Stimulated activated CD4-positive, alpha-beta T cell treated with anti-CD3 and anti-CD28 coated beads, Interleukin-1b, Interleukin-23, amount 100 ng/mL, for 1 hour (primary cell): ENCODE measurements at places on chromosomes 5 and 9.

DNA sequence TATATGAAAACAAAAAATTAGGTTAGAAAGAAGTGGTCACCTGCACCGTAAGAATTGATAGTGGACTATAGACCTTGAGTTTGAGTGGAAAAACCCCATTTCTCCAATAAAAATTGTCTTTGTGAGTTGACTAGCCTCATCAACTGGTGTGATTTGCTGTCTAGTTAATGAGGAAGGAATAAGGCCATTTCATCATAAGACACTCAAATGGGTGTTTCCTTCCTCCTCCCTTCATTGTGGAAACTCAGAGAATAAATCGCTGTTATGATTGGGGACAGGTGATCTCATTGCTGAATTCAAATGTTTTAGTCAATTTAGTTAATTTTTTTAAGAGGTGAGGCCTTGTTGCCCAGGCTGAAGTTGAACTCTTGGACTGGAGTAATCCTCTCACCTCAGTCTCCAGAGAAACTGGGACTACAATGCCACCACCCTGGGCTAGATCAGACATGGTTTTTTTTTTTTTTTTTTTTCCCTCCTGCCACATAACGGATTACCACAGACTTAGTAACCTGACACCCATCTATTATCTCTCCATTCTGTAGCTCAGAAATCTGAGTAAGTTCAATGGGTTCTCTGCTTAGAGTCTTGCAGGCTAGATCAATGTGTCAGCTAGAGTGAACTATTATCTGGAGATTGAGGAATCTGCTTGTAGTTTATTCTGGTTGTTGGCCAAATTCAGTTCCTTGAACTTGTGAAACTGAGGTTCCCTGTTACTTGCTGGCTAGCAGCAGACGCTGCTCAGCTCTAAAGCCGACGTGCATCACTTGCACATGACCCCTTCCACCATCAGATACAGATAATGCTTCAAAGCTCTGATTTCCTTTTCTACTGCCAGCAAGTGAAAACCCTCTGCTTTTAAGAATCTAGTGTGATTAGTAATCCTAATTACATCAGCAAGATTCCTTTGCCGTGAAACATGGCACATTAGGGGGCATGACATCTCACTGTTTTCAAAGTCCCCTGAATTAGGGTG is 663.8 kb upstream of the CDH9 start:
- DNase-seq = no peak

- no peak for DNase-seq
Observed at GRCh38 chr5:25423271-25423670, 778.5 kb upstream of the CDH10 start.

DNA sequence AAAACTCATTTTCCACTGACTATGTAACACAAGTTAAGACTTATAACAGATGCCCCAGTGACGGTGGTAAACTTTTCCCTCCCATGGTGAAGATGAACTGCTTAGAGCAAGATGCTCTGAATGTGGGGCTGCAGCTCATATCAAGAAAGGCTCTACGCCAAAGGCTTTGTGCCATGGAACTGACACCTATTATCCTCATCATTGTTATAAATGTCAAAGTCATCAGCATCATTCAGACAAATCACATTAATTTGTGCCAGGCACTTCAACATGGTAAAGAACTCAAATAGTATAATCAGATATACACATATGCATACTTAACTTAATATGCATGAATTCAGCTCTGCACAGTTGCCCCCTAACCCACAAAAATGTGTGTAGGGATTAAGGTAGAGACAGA is 305.9 kb upstream of the ATP10B start:
- no peak for DNase-seq

GRCh38 chr9:87546704-87547103 is 49.0 kb downstream of the DAPK1 start:
- no peak for DNase-seq

- DNase-seq = no peak
Observed at GRCh38 chr9:121708768-121709488, 57.5 kb downstream of the DAB2IP start.

DNA sequence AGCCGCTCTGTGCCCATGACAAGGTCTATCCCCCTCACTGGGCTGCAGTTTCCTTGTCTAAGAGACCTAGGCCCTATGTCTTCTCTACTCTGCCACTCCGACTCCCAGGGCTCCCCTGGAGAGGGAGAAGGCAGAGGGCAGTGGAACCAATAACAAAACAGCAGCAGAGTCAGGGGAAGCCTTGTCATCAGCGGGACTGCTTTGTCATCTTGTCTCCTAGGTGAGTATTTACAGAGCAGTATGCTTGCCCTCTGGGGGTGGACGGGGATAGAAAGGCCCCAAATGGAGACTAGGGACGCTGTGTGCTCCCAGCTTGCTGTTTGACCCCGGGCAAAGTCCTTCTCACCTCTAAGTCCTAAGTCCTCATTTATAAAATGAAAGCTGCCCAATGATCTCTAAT is 318.5 kb downstream of the CDK5RAP2 start:
- no peak for DNase-seq

DNA sequence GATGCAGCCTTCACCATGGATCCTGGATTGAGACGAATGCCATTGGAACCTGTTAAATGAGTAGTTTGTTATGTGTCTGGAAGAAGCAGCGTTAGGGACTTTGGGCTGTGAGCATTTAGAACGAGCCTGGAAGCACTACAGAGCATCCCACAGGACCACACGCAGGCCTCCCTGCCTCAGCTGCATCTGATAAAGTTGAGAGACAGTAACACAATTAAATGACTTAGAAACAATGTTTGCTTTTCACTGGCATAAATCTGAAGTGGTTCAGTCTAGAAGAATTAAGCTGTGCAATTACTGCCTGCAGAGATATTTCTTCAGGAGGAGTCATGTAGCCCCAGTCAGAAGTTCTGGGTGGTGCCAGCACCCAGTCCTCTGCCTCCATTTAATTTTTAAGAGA is 9.8 kb upstream of the TLX3 start:
- DNase-seq = no peak

GRCh38 chr5:3394891-3395599 is 200.6 kb upstream of the IRX1 start:
- no peak for DNase-seq

DNA sequence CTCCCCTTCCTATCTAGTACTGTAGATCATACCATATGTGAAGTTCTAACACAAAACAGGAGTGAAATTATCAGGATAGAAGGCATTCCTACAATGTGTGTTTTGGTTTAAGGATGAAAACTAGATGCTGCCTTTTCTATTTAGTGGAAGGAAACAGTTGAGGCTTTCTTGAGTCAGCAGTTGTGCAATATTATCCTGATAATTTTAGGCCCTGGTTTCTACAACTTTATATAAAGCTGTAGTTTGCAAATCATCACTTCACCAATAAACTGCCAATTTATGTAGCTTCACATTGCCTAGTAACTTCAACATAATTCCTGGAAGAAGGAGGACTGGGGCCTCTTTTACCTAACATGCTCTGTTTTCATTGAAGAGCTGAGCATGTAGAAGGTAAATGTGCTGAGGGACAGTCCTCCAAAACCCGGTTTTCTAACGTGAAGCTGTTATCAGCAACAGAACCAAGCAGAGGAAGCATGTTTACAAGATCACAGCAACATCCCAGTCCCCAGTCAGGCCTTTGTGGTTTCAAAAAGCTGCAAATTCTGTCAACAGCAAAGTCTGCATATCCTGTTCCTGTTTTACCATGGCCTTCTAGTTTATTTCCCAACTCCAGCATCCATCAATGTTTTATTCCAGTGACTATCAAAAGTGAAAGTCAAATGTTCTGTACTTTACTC is 513.4 kb upstream of the MEF2C start:
- no peak for DNase-seq

DNA sequence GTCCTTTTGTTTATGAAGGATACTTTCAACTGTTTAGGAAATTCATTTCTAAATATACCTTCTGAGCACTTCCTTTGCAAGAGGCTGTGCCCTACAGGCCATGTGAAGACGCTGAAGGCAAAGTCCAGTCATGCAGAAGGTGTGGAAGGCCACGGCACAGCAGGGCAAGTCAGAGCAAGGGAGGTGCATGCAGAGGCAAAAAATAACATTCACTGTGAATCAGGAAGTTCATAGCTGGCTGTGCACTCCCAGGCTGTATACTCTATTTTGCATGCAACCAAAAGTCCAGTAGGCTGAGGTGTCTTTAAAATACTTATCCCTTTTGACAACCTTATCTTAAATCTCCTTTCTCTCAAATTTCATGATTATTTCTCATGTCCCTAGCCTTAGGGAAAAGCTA is 50.3 kb downstream of the GNAQ start:
- no peak for DNase-seq

DNA sequence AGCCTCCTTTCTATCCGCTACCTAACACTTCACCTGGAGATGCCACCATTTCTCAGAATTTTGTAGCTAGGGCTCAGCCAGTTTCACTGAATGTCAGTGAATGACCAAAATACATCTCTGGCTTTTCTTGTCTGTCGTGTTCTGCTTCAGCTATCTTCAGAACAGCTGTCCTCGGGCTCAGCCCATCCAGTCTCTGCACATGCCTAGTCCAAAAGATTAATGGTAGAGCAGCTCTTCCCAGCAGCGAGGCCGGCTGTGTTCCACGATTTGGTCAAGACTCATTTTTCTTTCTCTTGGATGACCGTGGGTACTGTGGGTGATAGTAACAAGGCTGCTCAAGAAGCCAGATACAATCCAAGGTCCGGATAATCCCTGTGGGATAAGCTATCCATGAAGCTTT is 342.8 kb downstream of the GABRG2 start:
- no peak for DNase-seq

GRCh38 chr5:163585206-163585605 is 79.8 kb downstream of the MAT2B start:
- no peak for DNase-seq

- DNase-seq = no peak
Observed at GRCh38 chr9:109585796-109586195, 87.7 kb upstream of the PTPN3 start.

GRCh38 chr5:74948031-74948546 is 81.9 kb upstream of the FAM169A start:
- no peak for DNase-seq

DNA sequence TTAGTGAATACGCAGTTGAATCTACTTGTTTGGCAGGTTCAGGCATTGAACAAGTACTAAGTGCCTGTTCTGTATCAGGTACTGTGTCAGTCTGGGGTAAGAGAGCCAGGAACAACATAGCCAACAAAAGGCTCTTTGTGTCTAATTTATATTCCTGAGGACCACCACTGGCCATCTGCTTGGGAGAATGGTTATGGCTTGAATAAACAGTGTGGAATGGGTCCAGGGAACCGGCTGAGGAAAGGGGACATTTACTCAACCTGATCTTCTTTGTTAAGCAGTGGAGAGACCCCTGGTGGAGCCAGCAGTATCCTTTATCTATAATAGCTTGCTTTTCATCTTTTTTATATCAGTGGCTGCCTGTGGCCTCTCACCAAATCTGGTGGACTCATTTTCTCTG is 38.6 kb downstream of the EXOSC2 start:
- DNase-seq = no peak

- no peak for DNase-seq
Observed at GRCh38 chr5:143605403-143606005, 202.0 kb upstream of the NR3C1 start.

DNA sequence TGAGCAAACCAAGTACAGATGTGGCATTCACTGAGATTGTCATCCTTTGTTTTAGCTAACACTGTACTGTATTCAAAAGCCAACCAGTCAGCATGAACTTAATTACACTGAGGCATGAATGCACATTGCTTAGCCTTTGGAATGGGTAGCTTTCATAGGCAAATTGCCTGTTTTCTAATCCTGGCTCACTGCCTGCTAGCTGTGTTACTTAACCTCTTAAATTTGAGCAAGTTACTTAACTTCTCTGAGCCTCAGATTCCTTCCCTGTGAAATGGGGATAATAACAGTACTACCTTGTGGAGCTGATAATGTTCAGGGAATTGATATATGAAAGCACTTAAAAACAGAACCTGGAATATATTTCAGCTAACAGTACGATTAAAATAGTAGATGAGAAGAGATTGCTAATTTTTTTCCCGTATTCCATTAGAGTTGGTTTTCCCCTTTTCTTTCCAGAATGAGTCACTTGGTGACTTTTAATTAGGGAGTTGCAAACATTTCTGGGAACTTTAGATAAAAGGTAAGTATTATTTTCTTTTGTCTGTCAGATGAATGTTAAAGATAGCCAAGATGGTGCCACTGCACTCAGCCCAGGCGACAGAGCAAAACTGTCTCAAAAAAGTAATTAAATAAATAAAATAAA is 43.9 kb downstream of the ARRDC3 start:
- no peak for DNase-seq

DNA sequence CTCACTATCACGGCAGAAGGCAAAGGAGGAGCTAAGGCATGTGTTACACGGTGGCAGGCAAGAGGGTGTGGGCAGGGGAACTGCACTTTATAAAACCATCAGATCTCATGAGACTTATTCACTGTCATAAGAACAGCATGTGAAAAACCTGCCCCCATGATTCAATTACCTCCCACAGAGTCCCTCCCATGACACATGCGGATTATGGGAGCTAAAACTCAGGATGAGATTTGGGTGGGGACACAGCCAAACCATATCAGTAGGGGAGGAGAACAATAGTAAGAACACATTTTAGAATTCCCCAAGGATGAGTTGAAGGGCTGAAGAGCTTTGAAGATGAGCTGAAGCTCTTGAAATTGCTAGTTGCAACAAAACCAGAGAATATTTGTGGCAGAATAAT is 287.9 kb downstream of the SMARCA2 start:
- DNase-seq = no peak

DNA sequence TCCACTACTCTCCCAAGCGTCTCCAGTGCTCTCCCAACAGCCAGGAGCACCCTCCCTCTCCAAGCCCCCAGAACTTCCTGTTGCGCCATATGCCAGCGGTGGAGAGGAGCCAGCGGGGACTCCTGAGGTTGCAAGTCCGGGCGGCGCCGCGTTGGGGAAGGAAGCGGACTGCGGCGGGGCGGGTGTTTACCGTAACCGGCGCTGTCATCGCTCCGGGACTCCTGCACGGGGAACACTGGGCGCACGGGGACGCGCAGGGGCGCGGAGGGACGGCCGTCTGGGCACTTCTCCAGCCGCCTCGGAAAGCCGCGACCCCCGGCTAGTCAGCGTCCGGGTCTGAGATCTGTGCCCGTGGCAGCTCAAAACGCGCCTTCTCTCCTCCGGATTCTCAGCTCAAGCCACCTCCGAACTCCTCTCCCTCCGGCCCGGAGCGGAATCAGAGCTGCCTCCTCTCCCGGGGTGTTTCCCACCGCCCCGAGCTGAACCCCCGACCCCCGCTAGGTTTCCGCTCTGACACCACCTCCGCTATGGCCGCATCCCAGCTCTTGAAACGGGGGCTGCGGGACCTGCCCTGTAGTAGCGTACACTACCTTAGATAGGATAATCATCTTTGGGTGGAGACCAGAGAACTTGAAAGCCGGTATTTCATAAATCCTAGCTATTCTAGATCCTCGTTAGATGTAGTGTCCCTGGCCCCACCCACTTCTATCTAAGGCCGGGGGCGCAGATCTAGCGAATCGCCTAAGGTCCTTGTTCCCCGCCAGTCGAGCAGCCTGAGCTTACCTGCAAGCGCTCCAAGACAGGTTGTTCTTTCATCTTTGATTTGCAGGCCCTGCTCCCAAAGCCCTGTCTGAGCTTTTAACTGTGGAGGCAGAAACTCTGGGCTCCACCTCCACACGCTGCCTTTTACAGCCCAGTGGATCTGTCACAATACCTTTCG is at the start of gene TRPM6:
TRPM6 (minus strand) TSS at position 881 of the 940 bp plus-strand sequence; CDS start at position 816, 65 bp downstream.
- DNase-seq = no peak

GRCh38 chr9:137671196-137671538 is 52.4 kb downstream of the EHMT1 start:
- no peak for DNase-seq

- DNase-seq = no peak
Observed at GRCh38 chr9:120284821-120285220, 295.1 kb downstream of the CDK5RAP2 start.
